Germinal center (tissue), 1 donor: ENCODE measurements at places on chromosomes 6 and 20.

- DNase-seq, result peak; percentile 61
Observed at GRCh38 chr6:31681135-31681671, 336 bp upstream of the LY6G5C start.

DNA sequence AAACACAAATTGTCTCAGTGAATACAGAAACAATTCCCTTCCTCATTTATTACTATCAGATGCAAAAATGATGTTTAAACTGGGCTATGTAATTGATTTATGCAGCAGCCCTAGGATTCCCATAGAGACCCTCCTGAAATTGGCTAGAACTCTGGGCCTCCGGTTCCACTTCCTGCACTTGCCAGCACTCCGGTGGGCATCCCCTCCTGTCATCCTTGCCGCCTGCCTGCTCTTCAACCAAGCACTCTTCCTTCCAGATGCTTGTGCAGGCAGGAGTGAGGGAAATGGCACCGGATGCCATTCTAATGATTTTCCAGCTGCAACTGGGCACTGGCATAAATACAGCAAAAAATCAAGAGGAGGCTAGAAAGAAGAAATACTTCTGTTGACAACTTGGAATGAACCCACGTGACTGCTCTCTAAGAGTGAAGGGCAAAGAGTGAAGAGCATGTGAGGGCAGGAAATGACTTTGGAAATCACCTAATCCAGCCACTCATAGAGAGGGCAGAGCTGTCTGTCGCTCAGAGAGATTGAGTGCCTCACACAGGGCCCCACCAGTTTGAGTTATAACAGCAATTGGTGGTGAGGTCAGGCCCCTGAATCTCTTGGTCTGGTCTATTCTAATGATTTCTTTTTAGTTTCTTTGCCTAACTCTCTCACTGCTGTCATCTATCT lies 3.7 kb upstream of the NEDD9 start:
- DNase-seq, result no peak

DNA sequence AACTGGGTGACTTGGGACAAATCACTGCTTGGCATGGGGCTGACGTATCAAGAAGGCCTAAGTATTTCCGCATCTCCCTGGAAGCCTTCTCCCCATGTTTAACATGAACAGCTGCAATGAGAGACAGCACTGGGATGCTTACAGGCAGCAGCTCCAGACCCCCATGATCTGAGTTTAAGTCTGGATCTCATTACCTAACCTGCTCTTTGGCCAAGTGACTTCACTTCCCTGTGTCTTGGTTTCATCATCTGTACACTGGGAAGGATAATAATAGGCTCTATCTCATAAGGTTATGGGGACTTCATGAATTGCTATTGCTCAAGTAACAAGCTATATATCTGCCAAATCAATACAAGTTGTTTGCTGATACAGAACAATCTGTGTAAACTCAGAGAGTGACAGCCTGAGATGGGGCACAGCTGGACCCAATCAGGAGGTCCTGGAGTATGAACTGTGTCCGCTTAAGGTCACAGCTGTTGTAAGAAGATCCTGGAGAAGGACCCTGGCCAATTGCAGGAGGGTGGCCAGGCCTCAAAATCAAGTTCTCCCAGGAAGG lies 56.0 kb downstream of the TGM2 start:
- DNase-seq, result no peak

- DNase-seq, result no peak
Observed at GRCh38 chr6:134626086-134626485, 308.2 kb upstream of the SGK1 start.

GRCh38 chr20:15716256-15716655 lies 857.0 kb downstream of the KIF16B start:
- no peak for DNase-seq

DNA sequence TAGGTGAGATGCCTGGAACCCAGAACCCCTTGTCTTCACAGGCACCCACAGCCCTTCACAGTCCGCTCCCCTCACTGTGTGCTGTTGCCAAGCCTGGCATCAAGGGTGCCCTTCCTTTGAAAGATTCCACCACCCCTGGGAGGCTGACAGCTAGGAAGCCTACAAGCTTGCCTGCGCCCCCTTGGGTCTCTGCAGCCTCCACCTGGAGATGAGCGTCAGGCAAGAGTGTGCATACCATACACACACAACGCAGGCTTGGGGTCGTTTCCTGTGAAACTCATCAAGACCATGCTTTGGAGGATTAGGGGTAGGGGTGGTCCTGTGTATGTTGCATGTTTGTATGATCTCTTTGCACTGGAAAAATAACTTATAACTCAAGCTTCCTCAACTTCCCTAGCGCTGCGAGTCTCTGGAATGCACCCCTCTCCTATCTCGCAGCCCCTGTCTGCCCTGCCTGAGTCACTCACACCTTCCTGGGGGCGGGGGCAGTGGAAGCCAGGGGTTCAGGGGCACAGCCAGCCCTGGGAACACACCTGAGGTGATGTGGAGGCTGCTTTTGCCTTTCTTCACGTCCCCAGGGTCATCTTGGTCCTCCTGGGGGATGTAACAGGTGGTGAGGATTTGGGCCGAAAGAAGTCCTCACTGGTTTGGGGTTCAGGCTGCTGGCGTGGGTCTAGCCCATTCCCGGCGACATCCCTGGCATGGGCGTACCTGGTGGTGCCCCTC lies 67.2 kb downstream of the SSR1 start:
- DNase-seq, result no peak

- no peak for DNase-seq
Observed at GRCh38 chr6:166346965-166347364, 4.6 kb upstream of the SFT2D1 start.
